ENCODE measurements at places on chromosomes 5 and 9.

- ATAC-seq, result no peak
Measured at GRCh38 chr9:69527454-69527853, 144.7 kb downstream of the APBA1 start.

GRCh38 chr9:123416176-123416575, 60.2 kb downstream of the CRB2 start:
- no peak for ATAC-seq

DNA sequence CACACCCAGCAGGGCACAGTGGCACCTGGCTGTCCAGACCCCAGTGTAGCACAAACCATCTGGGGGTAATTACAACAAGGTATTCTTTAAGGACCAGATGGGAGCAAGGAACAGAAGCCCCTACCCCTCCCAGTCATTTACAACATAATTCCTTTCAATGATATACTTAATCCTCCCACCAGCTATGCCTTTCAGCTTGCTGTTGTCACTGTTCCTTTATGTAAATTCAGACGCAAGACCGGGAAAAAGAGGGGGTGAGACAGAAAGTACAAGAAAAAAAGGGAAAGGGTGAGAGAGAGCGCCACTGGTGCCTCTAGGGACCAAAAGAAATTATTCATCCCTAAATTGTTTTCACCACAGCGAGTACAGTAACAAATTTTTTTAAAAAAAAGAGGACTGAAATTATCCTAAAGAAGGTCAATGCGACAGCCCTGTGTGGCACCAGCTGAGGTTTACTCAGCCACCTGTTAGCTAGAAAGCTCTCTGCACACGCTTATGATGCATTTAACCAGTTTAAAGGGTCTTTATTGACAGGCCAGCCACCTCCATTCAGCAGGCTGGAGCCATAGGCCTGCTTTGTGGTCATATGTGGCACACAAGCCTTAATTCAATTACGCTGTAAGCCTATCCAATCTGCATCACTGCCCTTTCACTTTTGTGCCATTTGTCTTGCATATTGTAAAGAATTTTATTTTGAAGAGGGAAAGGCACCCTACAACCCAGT, 210.2 kb upstream of the ISL1 start:
- ATAC-seq, result no peak

DNA sequence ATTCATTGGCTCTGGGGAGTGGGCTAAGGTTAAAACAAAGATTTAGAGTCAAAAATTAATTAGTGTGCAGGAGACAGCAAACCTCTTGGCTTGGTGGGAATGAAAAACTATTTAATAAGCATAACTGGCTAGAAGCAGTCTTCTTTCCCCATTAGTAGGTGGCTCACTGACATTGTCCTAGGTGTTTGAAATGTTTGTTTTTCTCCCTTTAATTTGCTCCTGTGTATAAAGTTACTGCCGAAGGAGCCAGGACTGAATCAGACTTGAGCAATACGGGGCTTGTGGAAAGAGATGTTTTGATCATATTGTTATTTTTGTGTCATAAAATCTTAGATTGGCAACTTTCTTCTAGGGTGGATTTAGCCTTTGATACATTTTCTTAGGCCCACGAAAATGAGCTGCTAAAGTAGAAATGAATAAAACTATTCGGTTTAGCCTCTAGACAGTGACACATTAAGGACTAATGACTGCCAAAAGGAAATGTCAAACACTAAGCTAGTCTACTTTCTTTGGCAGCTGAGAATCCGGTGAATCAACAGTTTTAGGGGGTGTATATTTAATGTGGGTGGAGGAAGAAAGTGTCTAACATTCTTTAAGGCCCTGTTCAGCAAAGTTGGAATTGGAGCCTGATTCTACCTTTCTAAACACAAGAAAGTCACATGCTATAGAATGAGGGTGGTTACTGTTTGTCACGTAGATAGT, 30.2 kb downstream of the LRRTM2 start:
- no peak for ATAC-seq

- ATAC-seq, result no peak
Measured at GRCh38 chr5:178423901-178424809, 166.0 kb downstream of the COL23A1 start.

- no peak for ATAC-seq
Measured at GRCh38 chr5:17679597-17680203, 45.4 kb downstream of the TAF11L14 start.

DNA sequence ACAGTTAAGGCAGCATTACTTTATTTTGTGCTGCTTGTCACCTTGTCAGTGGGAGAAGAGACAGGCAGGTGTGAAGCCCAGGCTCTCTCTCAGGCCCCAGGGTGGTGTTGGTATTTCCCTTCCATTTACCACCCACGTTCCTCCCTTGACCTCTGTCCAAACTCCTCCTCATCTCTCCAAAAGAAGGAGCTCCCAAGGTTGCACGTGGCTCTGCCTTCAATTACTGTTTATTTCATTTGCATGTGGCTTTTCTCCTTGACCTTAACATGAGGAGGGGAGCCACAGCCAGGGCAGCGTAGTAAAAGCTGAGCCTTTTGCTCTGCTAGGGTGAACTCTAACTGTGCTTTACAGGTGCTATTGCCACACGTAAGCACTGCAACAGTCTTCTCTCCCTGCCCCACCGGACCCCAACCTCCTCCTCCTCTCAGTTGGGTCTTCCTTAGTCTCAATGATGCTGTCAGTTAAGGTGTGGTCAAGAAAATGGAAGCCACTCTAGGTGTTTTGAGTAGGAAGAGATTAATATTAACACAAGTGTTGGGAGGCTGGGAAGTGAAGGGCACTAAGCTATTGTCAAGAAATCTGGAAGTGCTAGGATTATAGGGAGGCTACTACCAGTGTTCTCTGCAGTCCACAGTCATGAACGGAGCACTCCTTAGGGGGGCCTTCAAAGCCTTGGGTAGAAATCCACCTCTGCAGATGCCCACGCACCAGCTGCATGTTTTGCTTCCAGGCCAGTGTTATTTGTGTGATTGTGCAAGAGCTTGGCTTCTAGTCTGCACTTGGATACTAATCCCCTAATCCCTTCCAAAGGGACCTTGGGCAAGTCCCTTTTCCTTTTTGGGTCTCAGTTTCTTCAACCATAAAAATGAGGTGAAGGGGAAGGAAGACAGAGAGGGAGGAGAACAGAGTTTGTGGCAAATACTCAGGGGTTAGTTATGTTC, 3.9 kb upstream of the ALDH1B1 start:
- no peak for ATAC-seq

DNA sequence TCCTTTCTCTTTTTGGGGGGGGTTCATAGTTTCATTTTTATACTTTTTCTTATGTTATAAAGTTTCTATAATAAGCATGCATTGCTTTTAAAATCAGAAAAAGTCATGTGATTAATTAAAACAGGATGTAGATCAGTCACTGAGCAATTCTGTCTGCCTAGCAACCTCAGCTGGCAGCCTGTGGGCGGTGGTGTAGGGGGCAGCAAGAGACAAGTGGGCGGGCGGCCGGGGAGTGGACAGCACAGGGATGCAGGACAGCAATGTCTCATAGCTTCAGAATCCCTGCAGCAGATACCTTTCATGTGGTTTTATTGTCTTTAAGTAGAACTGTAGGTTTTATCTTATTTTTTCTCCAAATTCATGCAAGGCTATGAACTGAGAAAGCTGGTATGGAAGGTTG, 101.9 kb upstream of the S1PR3 start:
- ATAC-seq, result no peak

DNA sequence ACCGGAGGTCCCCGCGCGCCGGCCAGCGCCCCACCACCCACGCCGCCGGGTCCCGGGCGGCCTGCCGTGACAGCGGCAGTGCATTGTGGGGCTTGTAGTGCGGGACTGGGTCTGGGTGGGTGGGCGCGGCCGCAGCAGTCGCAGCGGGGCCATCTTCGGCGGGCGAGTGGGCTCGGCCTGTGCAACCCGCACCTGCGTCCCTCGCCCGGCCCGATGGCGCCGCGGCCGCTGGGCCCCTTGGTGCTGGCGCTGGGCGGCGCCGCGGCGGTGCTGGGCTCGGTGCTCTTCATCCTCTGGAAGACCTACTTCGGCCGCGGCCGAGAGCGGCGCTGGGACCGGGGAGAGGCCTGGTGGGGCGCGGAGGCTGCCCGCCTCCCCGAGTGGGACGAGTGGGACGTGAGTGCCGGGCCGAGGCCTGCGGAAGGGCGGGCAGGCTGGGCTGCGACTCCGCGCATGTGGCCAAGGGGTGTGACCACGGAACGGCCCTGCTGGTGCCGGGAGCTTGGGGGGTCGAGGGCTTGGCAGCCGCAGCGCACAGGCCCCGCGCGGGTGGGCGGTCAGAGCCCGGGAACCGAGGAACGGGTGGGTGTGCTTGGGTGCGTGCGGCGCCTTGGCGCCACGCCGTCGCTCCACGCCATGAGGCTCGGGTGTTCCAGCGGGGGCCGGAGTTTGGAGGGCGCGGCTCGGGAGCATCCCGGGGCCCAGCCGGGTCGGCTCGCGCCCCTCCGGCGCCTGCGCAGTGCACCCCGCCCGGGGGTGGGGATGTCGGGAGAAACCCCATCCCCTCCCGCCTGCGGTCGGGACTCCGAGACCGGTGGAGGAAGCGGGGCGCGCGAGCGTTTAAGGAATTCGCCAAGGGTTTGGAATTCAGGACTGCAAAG, at the start of gene ARL10:
Gene ARL10, plus strand, starts transcription at position 137 of the 881 bp plus-strand sequence. Its CDS starts 77 bp downstream, at position 214.
- peak; percentile 47 for ATAC-seq

GRCh38 chr5:915946-916345, 23.3 kb downstream of the TRIP13 start:
- ATAC-seq, result no peak

- ATAC-seq, result no peak
Measured at GRCh38 chr9:80881940-80882339, 807.4 kb downstream of the TLE1 start.

GRCh38 chr5:174522480-174523260, 201.7 kb upstream of the MSX2 start:
- ATAC-seq, result no peak

DNA sequence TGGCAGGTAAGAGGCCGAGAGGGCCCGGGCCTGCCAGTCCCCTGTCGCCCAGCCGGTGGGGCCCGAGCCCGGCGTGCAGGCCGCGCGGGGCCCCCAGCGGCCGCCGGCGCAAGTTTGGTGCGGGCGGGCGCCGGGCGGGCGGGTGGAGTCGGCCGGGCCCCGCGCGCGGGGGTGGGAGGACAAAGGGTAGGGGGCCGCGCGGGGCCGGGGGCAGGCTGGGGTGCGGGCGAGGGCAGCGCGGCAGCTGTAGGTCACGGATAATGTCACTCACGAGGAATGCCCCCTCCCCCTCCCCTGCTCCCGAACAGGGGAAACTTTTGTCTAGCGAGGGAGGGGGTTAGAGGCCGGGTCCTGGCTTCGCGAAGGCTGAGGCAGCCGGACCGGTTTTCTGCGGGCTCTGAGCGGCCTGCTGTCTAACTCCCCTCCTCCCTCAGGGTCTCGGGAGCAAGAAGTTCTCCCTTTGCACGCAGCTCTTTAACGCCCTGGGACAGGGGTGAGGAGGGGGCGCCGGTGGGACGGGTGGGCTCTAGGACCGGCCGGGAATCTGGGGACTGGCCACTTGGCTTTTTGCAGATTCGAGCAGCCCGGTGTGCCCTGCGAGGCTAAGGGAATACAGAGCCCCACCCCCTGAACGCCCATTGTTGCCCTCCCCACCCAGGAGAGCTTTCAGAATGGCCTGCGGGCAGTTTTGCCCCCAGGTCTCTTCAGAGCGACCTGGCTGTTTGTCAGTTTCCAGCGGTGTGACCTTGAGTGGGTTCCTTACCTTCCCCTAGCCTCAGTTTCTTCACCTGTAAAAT, 21.3 kb upstream of the NDST1 start:
- peak; percentile 39 for ATAC-seq

DNA sequence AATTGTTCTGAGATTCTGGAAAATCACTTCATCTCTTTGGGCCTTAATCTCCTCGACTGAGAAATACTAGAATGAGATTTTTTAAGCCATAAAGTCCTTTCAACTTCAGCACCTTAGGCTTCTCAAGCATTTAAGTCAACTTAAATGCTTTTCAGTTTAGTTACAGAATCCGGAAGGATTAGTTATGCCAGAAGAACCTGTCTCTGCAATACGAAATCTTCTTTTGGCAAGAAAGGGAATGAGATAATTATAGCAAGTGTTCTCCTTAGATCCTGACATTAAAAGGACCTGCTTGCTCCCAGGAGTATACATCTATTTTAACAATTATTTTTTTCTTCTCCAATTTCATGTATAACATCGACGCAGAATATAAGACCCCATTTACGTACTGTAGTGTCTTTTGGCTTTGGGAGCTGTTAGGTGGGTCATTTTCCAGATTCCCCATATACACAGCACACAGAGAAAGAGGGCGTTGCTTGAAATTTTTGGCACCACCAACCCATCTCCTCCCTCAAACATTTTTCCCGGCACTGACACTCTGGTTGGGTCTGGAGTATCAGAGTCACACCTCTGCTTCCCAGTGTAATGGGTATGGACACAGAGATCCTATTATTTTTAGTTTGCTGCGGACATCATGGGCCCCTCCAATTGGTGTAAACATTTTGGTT, 43.6 kb upstream of the CLINT1 start:
- ATAC-seq, result no peak

GRCh38 chr5:178461004-178461730, 129.0 kb downstream of the COL23A1 start:
- no peak for ATAC-seq

GRCh38 chr5:167889276-167889675, 402.2 kb upstream of the WWC1 start:
- no peak for ATAC-seq

DNA sequence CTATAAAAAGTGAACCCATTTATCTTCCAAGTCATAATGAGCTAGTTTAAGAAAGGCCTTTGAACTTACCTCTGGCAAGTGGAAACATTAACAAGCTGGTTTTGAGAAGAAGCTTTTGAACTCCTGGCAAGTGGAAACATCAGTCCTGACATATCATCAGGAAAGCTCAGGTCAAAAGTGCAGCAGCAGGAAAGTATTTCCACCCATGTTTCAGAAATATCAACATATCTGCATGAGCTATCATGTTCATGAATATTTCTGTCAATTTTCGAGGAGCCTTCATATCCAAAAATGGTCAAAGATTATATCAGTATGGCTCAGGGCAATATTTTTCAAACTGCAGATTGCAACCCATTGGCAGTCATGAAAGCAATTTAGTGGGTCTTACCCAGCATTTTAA, 133.9 kb downstream of the PLK2 start:
- no peak for ATAC-seq

DNA sequence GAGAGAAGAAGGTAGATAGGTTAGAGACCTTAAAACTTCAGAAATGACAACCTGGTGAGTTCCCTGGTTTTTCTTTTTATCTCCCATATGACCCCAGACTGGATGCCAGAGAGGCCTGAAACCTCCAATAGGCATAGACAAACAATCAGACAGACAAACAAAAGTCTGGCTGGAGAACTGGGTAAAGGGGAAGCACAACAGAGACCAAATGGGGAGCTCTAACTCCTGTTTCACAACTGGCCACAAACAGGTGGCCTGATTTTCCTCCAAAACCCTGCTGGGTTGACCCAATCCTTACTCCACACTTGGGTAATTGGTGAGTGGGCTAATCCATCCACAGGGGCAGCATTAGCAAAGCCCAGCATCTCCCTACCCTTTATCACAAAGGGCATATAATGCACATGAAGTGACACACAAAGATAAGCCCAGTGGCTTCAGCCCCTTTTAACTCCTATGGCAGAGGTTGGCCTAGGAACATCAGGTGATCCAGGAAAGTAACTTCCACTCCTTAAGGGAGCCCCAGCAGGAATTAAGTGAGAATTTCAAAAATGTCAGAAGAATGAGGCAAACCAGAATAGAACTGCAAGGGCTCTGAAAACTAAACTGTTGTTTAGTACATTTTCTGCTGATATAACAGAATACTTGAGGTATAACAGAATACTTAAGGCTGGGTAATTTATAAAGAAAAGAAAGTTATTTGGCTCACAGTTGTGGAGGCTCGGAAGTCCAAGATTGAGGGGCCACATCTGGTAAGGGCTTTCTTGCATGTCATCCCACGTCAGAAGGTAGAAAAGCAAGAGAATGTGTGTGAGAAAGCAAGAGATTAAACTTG, 60.9 kb upstream of the ROR2 start:
- ATAC-seq, result no peak
